ENCODE measurements at places on chromosomes 5 and 9. TPM values are rescaled to one million over a fixed set of nuclear protein-coding genes. Genes with fewer than 3 reads are reported as not detected.

Gene ZDHHC21
- total RNA-seq: 5.2 TPM

Gene ACOT12
- total RNA-seq: not detected

Gene FBP1
- 1.4 TPM for total RNA-seq

DNA sequence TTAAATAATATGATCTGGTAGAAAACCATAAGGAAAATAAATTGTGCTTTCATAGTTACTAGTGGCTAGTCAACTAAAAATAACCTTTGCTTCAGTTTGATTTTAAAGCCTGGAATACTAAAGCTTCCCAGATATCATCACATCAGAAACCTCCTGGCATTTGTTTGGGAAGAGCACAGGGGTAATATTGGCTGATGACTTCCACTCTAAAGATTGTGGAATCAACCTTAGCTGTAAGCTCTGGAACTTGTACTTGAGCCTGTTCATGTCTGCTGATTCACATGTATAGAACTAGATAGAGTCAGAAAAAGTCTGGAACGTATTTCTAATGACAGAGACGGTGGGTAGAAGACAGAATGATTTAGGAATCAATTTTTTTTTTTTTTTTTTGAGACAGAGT is 345.0 kb downstream of the CWC27 start:
- no peaks in the 10 kb centered on the region for H3K4me1 ChIP-seq
- no peaks in the 10 kb centered on the region for H3K36me3 ChIP-seq
- H3K27me3 ChIP-seq: peaks cover 1% of the 10 kb centered on the region
- H3K4me3 ChIP-seq: no peak overlapping the region
- H3K27ac ChIP-seq: no peak overlapping the region

- H3K4me1 ChIP-seq: no peaks in the 10 kb centered on the region
- DNase-seq: no peak
- H3K36me3 ChIP-seq: no peaks in the 10 kb centered on the region
Measured at GRCh38 chr5:120684749-120685415, 220.8 kb downstream of the PRR16 start.

DNA sequence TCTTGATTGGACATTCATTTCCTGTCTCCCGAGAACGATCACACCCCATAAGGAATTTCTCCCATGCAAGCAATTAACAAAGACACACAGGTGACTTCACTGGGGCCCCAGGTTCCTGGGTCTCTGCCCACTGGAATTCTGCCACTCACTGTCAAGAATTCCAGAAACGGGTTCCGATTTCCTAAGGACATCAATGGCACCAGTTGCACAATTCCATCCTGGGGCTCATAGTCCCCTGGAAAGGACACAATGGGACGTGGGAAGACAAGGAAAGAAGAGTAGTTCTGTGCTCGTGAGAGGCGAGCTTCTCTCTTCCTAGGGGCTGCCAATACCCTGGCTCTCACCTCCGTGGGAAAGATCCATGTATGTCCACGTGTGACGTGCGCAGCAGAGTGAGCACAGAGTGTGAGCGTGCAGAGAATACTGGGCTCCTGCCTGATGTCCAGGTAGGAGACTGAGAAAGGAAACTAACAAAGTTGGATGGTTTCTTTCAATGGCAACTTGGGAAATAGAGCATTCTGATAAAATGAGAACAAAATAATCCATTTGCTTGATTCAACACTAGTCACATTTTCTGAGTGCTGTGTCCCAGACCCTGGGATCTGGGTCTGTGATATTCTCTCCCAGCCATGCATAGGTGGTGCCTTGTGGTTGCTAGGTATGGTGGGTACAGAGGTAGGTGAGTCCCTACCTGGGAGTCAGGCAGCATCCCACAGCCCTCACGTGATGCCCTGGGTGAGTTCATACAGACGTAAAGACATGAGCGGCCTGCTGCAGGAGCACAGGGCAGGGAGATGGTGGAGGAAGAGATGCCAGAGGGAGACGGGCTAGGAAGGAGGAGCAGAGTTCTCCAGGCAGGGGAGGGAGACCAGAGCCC is 159.8 kb downstream of the COL23A1 start:
- no peaks in the 10 kb centered on the region for H3K4me1 ChIP-seq
- H3K4me3 ChIP-seq: no peak overlapping the region
- no peaks in the 10 kb centered on the region for H3K27me3 ChIP-seq
- no peaks in the 10 kb centered on the region for H3K36me3 ChIP-seq
